HFFc6 (cell line): ENCODE measurements at places on chromosomes 2 and 18.

- no peak for DNase-seq
Measured at GRCh38 chr2:126513033-126513432, 142.9 kb upstream of the GYPC start.

DNA sequence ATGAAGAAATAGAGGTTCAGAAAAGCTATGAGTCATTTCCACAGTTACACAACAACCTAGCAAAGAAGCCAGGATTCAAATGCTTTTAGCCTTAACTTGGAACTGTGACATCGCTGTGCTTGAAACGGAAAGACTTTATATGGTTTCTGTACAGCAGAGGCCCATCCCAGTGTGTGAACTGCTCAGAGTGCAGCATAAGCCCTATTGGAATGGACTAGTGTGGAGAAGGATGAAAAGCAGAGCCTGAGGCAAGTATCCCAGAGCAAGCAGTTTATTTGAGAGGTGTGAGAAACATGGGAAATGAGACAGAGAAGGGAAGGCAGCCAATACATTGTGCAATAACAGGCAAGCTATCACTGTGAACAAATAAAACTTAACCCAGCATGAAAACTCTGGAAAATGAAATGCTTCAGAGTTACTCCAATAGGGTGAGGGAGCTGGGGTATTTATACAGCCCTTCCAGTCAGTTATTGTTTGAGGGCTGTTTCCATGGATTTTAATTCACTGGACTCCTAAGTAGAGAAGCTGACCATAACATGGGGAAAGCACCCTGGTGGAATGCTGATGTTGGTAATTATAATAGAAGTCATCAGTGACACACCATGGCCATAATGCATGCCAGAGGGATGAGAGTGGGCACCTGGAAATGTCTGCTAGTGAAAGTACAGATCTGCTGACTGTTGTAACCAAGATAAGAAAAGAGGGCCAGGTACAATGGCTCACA lies 254.0 kb upstream of the POU3F3 start:
- peak; percentile 2 for DNase-seq

GRCh38 chr2:196607073-196607472 lies 32.4 kb upstream of the CCDC150 start:
- DNase-seq = peak; percentile 35

DNA sequence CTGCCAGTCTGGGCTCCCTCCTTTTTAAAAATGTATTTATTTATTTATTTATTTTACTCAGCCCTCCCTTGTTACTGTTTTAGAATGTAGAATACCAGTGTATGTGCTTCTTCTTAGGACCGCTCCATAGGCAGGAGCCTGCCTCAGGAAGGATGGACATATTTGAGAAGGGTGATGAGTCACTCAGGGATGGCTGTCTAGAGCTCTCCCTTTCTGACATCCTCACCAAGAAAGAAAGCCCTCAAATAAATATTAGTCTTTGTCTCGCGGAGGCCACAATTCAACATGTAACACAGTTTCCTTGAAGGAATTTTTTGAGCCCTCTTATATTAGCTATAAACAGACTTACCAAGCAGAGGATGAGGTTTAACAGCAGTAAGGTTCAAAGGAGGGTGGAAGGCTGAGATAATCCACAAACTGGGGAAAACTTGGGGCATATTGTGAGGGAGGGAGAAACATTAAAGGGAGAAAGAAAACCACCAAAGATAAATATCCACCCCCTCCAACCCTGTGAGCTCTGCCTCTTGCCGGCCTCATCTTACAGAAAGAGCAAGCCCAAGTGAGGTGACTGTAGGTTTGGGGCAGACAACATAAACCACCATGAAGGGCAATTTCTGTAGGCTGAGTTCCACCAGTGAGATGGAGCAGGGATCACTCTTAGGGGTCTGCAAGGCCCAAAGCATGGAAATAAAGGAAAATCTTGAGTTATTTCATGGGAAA lies 163.4 kb downstream of the LRRTM1 start:
- DNase-seq = no peak

DNA sequence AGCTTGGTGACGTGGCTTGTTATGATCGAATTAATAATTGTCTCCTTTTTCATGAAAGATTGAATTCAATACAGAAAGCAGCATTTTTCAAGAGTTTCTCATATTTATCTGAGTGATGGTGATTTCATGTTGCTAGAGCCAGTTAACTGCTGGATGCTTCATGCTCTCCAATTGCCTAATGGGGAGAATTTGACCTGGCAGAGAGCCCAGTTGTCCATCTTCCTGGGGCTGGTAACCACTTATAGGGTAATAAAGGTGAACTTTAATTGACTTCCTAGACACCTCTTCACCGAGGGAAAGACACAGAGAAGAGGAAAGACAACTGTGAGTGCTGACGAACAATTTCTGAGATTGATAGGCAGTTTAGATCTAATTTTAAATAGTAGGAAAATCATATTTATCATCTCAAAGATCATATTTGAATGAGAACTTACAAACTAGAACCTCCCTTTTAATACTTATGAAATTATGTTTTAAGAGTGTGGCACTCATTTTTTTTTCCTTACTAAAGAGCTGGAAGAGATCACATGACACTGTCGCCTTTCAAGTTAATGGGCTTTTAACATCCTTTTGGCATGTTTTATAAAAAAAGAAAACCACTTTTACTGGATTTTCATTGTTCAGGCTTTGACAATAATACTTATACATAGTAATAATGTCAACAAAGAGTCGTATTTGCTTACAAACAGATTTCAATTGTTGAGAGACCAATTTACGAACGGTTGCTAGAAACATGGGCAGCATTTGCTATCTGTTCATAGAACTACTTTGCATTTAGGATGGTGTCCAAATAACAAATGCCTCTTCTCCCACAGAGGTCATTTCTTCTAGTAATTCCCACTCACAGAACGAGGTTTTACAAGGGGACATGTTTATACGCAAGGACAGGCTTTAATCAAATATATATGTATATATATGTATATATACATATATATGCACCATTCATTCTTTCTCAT lies 153.3 kb downstream of the RAPGEF4 start:
- DNase-seq = no peak

GRCh38 chr2:8453904-8454302 lies 228.0 kb upstream of the ID2 start:
- DNase-seq = no peak

GRCh38 chr18:621291-622043 lies 24.7 kb downstream of the CLUL1 start:
- no peak for DNase-seq

GRCh38 chr2:158321264-158321663 lies 135.3 kb downstream of the CCDC148 start:
- DNase-seq = peak; percentile 39

GRCh38 chr2:233163486-233164103 lies 87.9 kb upstream of the ATG16L1 start:
- no peak for DNase-seq

DNA sequence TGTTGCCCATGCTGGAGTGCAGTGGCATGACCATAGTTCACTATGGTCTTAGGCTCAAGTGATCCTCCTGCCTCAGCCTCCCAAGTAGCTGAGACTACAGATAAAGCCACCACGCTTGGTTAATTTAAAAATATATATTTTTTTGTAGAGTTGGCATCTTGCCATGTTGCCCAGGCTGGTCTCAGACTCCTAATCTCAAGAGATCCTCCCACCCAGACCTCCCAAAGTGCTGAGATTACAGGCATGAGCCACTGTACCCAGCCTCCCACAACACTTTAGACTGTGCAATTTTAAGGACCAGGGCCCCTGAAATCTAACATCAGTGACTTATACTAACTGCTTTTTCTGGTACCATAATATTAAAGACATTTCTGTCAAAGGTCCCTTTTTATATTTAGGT lies 5.2 kb downstream of the TXNDC2 start:
- DNase-seq = no peak

DNA sequence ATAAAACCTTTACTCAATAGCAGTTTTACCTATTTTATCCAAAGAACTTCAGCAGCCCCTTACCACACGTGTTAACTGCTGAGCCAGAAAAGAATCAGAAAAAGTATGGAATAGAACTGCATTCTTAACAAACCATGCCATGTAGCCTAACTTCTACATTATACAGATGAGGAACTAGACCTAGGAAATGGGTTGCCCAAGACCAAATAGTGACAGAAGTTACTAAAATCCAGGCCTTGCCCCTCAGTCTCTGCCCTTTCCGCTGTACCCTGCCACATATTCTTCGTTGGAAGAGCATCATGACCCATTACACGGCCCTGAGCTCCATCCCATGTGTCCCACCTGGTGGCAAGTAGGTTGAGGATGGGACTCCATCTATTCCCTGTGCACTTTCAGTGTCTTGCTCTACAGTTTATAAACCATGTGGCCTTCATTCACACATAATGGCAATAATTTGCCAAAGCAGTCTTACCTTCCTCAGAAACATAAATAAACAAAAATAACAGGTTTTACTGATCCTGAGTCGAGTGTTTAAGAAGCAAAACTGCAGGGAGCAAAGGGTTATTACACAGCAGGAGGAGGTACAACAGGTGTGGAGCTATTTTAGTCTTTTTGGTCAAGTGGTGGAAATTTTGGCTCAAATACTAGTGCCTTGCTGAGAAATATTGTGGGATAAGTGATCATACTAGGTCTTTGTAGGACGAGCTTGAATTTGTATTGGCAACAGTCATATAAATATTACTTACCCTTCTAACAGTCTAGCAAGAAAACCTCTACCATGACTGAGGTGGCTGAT lies 46.5 kb downstream of the HNRNPLL start:
- no peak for DNase-seq

GRCh38 chr2:160842286-160842685 lies 317.9 kb upstream of the TANK start:
- DNase-seq = no peak

- DNase-seq = no peak
Measured at GRCh38 chr2:64296140-64296480, 151.9 kb upstream of the PELI1 start.

GRCh38 chr2:103152556-103152955 lies 390.7 kb downstream of the TMEM182 start:
- DNase-seq = no peak

DNA sequence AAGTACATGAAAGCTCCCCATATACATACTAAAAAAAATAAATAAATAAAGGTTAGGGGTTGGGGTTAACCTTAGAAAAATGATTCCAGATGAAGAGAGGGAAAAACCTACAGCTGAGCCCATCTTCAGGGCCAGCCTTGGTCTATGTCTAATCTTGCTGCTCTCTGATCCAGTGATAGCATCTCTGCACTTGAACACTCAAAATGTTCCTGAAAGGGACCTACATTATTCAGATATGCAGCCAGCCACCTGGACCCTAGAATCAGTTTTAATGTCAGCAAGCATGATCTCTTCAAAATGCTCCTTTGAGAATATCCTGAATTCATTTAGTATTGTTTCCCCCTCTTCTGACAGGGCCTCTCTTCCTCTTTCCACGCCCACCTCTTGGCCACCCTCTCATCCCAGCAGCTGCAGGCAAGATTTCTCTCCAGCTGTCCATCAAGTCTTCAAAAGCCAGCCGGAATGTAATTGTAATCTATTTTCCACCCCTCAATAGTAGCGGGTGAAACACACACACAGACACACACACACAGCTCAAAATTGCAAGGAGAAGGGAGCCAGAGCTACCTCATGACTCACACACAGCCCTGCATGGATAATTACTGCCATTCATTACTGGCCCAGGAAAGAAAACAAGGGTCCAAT lies 135.5 kb downstream of the MYO3B start:
- no peak for DNase-seq
